Heart right ventricle (tissue), 16 donors: ENCODE measurements at places on chromosomes 13 and 19. TPM values are rescaled to one million over a fixed set of nuclear protein-coding genes. Genes with fewer than 3 reads are reported as not detected.

The CLDND2 gene
- 1.6 TPM for total RNA-seq

The ZNF382 gene
- 16.0 TPM for total RNA-seq

The UHRF1 gene
- 0.89 TPM for total RNA-seq

The CSNK1G2 gene
- total RNA-seq = 22.8 TPM

The CD37 gene
- total RNA-seq = 2.1 TPM

The IGSF23 gene
- total RNA-seq = not detected

GRCh38 chr13:92896842-92897241, 329.8 kb upstream of the GPC6 start:
- no peak for DNase-seq

- DNase-seq = peak; percentile 66
Observed at GRCh38 chr19:39398297-39398864, 7.2 kb downstream of the MED29 start.
